Kidney (tissue), 22 donors: ENCODE measurements at places on chromosomes 7 and 10. TPM values are rescaled to one million over a fixed set of nuclear protein-coding genes. Genes with fewer than 3 reads are reported as not detected.

DNA sequence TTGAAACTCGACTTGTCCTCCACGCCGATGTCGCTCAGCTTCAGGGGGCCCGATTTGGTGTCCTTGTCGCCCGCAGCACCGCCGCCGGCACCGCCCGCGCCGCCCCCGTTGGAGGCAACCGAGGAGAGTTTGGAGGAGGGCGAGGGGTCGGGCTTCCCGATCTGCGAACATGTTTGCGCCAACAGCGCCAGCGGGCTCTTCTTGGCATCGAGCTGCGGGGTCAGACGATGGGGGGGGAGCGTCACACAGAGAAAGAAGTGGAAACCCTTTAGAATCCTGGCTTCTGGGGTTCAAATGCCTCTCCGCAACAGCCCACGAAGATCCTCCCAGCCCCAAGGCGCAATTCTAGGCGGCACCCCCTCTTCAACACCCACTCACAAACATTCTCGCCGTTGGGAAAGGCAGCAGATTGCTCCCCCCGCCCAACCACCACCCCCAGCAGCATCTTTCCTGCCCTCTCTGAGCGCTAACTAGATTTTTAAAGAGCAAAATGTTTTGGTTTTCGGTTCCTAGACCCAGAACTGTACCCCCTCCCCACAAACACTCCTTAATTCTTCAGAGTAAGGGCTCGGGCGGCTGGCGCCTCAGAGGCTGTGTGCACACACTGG is 1.3 kb downstream of the ZNF503 start:
- H3K4me1 ChIP-seq: no peaks in the 10 kb centered on the region
- peak; percentile 84 for DNase-seq
- H3K27me3 ChIP-seq: no peaks in the 10 kb centered on the region

GRCh38 chr7:151816562-151817314 is 60.2 kb downstream of the PRKAG2 start:
- no peak for DNase-seq
- no peak overlapping the region for H3K27ac ChIP-seq
- H3K4me1 ChIP-seq: peaks cover 7% of the 10 kb centered on the region

DNA sequence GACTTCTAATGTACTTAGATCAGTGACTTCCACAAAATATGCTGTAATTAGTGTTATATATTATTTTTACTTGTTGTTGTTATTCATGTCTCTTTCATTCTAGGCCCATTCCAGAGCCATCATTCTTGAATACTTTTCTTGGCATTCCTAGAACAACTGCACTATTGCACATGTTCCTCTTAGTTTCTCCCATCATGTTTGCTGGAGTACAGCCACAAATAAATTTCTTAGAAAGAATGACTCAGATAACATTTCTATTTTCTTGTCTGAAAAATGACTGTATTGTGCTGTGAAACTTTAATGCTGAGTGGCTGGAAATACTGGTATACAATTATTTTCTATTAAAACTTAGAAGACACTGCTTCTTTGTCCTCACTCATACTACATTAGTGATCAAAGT is 651.0 kb upstream of the STEAP1 start:
- no peak overlapping the region for H3K27ac ChIP-seq
- no peaks in the 10 kb centered on the region for H3K36me3 ChIP-seq
- DNase-seq: no peak
- H3K27me3 ChIP-seq: no peaks in the 10 kb centered on the region
- H3K4me3 ChIP-seq: no peak overlapping the region

GRCh38 chr10:7188456-7189050 is 222.3 kb downstream of the SFMBT2 start:
- no peak for DNase-seq
- no peaks in the 10 kb centered on the region for H3K4me1 ChIP-seq
- no peaks in the 10 kb centered on the region for H3K27me3 ChIP-seq
- peaks cover 4% of the 10 kb centered on the region for H3K36me3 ChIP-seq

MNX1 gene
- polyA plus RNA-seq: not detected

MYPN gene
- not detected for polyA plus RNA-seq
